ENCODE measurements at places on chromosomes 11 and 22.

DNA sequence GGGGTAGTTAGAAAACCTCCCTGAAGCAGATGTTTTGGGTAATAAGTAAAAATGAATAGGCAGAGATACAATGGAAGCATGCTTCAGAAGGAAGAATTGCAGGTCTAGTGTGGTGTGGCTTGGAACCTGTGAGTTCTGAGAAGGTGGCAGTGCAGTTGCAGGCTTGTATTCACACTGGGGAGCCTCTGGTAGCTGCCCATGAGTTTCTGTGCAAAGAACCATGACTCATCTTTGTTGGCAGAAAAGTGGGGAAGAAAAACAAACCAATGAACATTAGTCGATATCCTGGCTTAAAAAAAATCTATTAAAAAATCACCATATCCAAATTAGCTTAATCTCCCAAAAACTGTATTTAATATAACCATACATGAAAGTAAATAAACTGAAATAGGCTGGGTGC, 232.6 kb downstream of the FAT3 start:
- DNase-seq: no peak

GRCh38 chr11:105719073-105719822, 109.4 kb downstream of the GRIA4 start:
- no peak for DNase-seq

DNA sequence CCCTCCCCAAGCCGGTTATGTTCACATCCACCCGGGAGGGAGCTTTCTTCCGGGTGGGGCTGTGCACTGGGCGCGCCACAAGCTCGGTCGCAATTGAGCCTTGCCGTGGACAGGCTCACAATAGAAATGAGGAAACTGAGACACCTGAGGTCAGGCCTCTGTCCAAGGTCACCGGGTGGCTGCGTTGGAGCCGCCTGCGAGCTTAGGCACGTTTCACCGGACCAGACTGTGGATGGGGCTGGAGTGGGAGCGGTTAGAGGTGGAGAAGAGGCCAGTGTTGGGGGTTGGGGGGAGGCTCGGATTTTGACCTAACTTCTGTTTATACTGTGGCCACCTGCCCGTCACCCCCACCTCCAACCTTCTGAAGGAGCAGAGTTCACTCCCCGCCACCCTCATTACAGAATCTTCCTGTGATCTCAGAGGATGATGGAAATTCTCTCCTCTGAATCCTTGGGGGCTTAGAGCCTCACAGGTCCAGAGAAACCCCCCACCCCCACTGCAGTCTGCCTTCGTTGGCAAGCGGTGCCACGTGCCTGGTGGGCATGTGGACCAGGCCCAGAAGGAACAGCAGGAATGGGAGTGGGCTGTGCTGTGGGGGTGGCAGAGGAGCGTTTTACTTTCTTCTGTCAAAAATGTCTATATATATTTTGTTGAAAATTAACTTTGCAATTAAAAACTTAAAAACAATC, 631 bp upstream of the NPTXR start:
- no peak for DNase-seq

DNA sequence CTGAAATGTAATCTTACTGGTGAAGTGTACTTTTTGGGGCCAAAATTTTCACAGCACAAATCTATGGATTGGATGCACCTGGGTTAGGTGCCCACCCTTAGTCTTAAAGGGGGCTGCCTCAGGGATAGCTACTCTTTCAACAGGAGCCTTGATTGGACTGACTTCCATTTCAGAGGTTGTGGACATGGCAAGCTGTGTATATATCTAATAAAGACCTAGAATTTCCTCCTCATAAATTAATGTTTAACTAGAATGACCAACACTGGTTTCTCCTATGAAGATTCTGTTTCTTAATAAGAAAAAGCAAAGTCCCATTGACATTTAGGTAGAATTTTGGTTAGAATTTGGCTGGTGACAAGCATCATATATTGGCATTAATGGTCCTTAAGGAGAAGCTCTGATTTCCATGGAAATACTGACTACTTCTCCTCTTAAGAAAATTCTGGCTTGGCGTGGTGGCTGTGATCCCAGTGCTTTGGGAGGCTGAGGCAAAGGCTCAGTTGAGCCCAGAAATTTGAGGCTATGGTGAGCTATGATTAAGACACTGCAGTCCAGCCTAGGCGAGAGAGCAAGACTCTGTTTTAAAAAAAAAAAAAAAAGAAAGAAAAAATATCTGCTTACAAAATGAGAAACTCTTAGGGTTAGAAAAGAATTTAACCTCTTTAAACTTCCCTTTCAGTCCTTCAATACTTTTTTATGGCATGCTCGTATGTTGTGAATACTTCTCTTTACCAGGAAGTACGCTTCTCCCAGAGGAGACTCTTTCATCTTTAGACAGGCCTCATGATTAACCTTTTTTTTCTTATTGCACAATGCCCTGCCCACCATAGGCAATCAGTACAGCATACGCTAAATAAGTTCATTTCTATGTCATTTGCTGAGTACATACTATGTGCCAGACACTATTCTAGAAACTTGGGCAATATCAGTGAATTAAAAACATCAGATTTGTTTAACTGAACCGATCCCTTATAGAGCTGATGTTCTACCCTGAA, 77.2 kb downstream of the PRR5L start:
- no peak for DNase-seq

GRCh38 chr22:19070397-19071169, 51.6 kb downstream of the DGCR2 start:
- no peak for DNase-seq

DNA sequence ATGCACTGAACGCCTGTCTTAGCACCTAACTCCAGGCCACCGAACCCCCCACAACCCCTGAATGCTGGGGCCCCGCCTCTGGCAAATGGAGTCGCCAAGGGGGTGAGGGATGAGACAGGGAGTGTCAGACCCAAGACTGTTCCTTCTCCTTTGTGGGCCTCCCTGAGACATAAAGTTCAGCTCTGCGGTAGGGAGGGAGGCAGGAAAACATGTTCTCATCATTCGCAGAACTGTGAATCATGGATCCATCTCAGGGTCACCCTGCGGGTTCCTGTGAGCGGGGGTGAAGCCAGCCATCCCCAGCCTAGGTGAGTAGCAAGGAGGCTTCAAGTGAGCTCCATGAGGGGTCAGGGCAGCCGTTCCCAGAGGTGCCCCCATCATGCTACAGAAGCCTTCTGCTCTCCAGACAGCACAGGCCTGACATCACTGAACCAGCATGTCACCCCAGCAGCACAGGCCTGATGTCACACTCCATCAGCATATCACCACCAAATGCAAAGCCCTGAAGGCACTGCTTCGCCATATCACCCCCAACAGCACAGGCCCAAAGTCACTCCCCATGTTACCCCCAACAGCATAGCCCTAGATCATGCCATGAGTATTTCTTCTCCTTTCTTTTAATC, 27.2 kb downstream of the TMPRSS6 start:
- no peak for DNase-seq

- no peak for DNase-seq
These were observed 319.8 kb downstream of the DLG2 start for GRCh38 chr11:85307366-85307765.

GRCh38 chr11:71381781-71382505, 66.2 kb downstream of the DHCR7 start:
- no peak for DNase-seq

- no peak for DNase-seq
These were observed 267.4 kb upstream of the NCAM1 start for GRCh38 chr11:112693781-112694180.

DNA sequence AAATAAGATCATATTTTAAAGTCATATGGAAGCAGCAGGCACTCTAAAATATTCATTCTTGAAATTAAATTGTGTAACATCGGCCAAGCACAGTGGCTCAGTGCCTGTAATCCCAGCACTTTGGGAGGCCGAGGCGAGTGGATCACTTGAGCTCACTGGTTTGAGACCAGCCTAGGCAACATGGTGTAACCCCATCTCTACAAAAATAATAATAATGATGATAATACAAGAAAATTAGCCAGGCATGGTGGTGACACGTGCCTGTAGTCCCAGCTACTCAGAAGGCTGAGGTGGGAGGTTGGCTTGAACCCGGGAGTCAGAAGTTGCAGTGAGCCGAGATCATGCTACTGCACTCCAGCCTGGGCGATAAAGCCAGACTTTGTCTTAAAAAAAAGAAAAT, 77.4 kb downstream of the TRIM29 start:
- no peak for DNase-seq

DNA sequence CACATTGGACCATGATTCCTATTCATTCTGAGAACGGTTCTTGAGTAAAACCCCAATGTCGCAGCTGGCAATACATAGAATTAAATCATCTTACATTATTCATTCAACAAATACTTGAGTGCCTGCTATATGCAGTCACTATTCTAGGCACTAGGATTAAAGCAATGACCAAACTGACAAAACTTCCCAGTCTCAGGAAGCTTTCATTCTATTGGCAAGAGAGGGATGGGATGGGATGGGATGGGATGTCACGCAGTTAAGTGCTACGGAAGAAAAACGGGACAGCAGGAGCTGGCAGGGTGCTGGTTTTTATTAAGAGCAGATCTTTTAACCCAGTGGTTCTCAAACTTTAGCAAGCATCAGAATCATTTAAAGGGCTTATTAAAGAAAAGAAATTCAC, 2.9 kb downstream of the PAK1 start:
- DNase-seq: no peak

DNA sequence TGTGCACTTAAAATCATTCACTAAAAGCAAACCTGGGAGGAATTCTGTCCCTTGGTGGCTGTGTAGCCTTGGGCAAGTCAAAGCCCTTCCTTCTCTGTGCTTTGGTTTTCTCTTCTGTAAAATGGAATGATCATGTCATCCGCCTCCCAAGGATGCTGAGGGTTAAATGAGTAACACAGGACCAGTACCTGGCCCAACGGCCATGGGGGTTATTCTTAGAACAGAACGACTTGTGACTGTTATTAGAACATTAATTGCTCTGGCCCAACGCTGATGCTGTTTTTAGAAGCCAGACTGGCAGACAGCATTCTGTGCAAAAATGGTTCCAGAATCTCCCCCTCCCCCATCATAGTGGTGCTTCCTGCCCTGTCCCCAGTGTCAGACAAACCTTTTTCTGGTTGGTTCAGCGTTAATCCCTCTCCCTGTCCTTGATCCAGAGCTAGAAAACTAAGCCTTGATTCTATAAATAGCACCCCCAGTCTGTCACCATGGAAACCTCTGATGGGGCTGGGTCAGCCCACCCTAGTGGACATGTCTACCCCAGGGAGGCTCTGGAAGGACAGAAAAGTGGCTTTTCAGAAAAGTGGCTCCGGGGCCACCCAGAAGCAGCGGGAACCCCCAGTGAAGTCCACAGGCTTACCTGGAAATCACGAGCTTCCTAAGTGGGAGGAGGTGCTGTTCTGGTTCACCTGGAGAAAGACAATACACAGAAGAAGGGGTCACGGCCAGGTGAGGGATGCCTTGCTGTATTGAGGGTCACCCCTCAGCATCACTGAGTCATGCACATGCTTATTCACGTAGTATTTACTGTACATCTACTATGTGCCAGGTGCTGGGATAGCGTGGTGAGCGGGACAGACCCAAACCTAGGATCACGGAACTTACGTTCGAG, 15.5 kb upstream of the TFIP11 start:
- DNase-seq: no peak

DNA sequence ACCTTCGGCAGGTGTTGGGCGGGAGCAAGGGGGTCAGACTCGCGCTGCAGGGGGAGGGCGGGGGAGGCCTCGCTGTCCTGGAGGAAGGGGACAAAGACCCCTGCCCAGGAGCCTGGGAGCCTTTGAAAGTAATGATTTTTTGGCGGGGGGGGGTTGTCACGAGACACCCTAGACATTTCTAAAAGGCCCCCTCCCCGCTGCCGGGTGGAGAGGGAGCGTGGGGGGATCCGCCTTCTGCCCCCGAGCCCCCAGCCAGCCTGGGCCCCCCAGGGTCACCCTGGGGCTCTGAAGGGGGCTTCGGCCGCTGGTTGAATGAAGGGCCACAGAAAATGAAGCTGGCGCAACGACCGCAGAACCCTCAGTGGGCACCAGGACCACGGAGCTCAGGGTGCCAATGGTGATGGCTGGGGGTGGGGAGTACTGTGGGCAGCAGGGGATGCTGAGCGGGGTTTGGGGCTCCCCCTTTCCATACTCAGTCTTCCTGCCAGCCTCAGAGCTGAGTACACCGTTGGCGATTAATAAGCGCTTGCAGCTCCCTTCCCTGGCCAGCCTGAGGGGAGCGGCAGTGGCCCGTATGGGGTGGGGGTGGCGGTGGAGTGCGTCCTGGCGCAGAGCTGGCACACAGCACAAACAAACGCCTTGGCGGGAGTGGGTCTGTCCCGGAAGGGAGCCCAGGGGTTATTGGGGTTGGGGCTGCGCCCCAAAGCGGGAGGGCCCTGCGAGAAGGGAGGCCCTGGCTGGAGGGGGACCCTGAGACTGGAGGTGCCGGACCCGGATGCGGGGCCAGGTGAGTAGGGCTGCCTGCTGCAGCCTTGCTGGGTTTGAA, 1.2 kb upstream of the DUSP8 start:
- no peak for DNase-seq

GRCh38 chr22:22386602-22387385, 121.7 kb downstream of the ZNF280B start:
- DNase-seq: no peak

DNA sequence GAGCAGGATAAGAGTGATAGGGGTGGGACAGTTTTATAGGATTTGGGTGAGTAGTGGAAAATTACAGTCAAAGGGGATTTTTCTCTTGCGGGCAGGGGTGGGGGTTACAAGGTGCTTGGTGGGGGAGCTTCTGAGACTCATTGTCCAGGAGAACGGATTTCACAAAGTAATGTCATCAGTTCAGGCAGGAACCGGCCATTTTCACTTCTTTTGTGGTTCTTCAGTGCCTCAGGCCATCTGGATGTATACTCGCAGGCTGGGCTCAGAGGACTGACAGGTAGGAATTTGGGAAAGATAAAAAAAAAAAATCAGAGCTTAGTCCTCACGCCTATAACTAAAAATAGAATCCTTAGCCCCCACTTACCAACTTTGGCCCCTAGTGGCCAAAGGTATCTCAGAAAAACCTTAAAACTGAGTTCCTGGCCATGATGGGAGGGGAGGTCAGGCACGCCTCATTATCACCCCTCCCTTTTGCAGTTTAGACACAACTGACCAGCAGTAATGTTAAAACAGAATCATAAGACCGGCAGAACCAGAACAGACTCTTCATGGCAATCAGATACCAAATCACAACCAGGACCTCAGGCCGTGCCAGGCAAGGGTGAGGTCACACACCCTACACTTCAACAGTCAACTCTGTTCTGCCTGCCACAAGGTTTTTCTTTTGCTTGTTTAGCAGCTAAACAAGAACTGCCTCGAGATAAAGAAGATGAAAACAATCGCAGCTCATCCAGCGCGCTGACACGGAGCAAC, 8.9 kb upstream of the APOBEC3G start:
- DNase-seq: no peak

- no peak for DNase-seq
These were observed 94.7 kb downstream of the ST3GAL4 start for GRCh38 chr11:126450198-126450597.

DNA sequence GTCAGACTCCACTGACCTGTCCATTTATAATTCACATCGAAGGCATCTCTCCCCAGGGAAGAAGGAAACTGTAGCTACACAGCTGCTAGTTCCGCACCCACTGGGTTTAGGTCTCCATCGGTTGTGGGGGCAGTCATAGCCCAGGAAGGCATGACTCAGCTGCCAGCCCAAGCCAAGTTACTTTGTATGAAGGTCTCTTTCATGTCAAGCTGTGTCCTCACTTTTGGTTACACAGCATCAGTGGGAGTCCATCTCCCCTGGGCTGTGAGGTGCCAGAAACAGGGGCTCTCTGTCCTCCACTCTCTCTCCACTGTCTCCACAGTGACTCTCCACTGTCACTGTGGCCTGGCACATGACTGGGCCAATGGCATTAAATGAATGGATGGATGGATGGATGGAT, 585.2 kb downstream of the BRD1 start:
- DNase-seq: no peak

Measured in GF-D8 (cell line).